ENCODE measurements at places on chromosomes 6 and 20.
A peak's percentile ranks its signal among the peaks of the same experiment; 100 is the strongest.

- no peak for DNase-seq
Measured at GRCh38 chr6:25413207-25413905, 134.2 kb downstream of the CARMIL1 start.

GRCh38 chr6:72824833-72825232 is 203.0 kb downstream of the KCNQ5 start:
- no peak for DNase-seq

GRCh38 chr6:36547646-36548400 is 544 bp upstream of the STK38 start:
- peak; percentile 20 for DNase-seq

- DNase-seq, result peak; percentile 56
Measured at GRCh38 chr6:143332153-143332845, 118.2 kb downstream of the ADAT2 start.

DNA sequence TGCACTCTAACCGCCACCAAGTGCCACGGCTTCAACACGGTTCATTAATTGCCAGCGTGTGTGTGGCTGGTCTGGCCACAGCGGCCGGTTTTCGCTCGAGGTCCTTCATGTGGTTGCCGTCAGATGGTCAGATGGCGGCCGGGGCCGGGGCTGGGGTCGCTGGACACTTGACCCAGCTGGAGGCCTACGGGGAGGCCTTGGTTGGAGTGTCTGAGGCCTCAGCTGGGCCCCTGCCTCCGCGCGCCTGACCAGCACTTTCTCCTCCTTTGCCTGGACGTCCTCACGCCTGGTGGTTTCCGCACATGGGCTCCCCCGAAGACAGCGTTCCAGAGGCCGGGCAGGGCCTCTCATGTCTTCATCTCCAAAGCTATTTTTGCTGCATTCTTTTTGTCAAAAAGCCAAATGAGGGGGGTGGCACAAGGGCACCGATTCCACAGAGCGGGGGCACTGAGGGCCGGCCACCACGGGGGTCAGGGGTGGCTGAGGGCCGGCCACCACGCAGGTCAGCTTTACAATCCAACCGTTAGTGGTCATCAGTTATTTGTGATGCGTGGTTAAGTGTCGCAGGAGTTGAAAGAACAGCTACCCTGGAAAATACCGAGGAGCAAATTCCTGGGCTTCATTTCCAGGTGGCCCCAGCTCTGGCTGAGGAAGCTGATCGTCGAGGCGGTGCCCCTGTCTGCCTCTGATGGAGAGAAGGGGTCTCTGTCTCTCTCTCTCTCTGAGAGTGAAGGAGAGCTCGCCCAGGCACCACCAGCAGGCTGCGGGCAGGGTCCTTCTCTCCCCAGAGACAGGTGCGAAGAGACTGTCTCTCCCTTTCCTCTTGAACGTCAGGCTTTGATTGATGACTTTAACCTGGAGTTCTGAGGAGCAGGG is 50.5 kb upstream of the FRMD1 start:
- DNase-seq, result no peak

DNA sequence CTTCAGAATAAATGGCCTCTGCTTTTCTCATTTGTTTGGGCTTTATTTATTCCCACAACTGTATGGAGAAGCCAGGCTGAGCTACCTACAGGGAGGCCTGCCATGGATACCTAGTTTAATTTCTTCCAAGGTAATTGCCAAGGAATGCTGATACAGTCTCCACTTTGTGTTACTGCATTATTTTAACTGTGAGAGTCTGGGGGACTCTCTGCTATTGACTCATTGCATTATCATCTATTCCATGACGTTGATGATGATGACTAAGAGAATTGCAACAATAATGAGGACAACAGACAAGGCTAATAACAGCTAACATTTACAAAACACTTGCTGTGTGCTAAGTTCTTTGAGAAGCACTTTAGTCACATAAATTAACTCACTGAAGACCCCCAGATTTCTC is 88.3 kb upstream of the COL21A1 start:
- DNase-seq, result no peak

GRCh38 chr20:46119547-46119946 is 1.4 kb downstream of the CD40 start:
- DNase-seq, result no peak

- DNase-seq, result peak; percentile 53
Measured at GRCh38 chr6:34232901-34233300, 3.8 kb upstream of the HMGA1 start.

DNA sequence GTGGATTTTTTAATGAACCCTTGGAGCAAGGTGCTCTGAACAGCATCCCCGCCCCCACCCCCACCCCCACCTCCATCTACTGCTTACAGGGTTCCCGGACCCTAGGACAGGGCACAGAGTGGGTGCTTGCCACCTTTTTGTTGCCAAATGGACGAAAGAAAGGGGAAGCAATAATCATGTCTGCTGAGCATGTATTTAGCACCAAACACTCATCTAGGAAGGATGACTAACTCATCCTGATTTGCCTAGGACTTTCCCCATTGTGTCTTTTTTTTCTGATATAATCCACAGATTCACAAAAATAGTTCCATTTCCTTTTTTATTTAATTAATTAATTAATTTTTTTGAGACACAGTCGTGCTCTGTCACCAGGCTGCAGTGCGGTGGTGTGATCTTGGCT is 1.2 kb upstream of the PLTP start:
- DNase-seq, result no peak

DNA sequence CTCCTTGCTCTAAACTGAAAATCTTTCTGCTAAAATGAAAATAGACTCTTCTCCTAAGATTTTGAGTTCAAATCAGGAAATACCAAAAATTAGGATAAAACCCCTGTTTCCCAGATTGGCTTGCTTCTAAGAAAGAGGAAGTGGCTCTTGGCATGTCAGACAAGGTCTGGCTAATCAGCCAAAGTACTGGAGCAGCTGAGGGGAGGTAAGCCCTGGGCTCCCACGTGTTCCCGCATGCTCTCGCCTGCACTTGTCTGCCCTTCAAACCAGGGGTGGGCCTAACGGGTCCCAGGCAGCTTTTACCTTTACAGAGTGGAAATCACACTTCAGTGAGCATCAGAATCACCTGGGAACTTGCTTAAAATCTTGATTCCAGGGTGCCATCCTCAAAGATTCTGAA is 43.2 kb upstream of the GABRR1 start:
- no peak for DNase-seq

DNA sequence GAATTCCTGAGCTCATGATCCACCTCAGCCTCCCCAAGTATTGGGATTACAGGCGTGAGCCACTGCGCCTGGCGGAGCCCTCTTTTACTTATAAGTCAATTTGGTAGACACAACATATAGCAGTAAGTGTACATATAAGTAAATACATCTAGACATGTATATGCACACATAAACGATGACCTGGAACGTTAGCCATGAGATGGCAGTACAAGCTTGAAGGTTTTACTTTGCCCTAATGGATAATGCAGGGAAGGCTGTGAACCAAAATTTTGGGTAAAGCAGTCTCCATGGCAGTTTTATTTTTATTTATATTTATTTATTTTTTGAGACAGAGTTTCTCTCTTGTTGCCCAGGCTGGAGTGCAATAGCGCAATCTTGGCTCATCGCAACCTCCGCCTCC is 2.4 kb upstream of the GNMT start:
- DNase-seq, result no peak

DNA sequence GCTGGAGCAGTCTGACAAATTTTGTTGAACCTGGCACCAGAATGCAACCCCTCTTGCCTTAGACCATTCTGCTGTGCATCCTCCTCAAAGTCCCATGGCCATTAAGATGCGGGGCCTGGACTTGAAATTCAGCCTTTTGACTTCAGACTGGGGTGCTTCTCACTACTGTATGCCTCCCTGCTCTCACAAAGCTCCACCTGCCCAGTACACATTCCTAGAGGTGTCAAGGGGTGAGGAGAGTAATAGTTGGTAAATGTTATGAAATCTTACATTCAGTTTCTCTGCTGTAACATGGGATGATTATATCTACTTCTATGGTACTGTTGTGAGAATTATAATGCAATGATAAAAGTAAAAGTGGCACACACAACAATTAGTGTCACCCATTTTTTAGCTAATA is 70.8 kb downstream of the TULP4 start:
- DNase-seq, result no peak

GRCh38 chr20:62089393-62089792 is 23.7 kb upstream of the TAF4 start:
- DNase-seq, result no peak

DNA sequence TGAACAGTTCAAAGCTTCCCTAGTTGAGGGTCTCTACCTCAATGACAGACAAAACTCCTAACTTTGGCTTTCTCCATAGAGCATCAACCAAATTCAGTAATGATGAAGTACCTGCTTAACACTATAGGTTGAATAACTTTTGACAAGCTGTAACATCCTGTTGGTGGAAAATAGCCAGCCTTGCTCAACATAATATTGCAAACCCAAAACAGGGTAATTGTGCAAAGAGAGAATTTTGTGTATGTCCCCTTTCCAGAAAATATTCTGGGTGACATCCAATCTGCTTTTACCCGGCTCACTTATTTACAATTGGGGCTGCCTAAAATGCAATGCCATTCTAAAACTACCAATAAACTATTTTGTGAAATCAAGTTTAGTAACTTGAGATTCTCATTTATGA is 72.8 kb downstream of the ATXN1 start:
- no peak for DNase-seq

DNA sequence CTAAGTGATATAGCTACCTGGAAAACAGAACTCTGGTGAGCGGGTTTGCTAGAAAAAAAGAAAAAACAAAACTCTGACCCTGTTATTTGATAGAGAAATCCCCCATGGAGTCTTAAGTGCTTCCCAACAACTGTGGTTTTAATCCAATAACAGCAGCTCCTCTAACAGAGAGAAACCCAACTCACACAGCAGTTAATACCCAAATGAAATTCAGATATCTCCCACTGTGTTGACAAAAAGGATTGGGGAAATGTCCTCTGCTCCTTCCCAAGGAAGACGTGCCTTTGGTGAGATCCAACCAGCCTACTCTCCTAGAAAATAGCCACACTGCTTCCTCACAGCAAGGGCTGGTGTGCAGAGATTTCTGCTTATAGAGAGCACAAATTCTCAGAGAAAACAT is 200.4 kb upstream of the FBXL4 start:
- no peak for DNase-seq

DNA sequence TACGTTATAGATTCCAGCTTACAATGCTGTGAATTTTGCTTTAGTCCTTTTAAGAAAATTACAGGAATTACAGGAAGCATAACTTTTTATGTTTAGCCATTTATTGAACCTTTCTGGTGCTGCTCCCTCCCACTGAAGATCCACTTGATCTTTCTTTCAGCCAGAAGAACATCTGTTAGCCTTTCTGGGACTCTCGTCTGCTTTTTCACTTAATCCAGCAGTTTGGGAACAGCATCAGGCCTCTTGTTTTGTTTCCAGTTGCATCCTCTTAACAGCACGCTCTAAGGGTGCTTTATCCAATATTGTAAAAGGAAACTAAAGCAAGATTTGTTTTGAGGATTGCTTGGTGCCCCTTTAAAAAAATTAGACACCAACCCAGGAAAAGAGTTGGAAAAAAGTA is 10.3 kb upstream of the CYP24A1 start:
- DNase-seq, result no peak

DNA sequence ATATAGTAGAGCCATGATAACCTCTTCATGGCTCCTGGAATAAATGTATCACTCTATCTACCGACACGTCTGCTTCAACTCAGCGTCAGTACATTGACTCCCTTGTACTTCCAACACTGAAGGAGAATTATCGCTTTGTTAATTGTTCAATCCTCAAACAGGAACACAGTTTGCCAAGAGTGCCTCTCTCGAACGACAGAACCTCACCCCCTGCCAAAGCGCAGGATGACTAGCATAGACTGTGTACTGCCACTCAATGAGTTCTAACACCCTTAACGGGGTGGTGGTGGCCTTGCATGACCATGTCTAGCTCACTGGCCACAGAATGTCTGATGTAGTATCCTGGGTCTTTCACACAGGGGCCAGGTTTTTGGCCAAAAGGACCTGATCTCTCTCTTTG is 81.4 kb upstream of the HEY2 start:
- DNase-seq, result no peak

DNA sequence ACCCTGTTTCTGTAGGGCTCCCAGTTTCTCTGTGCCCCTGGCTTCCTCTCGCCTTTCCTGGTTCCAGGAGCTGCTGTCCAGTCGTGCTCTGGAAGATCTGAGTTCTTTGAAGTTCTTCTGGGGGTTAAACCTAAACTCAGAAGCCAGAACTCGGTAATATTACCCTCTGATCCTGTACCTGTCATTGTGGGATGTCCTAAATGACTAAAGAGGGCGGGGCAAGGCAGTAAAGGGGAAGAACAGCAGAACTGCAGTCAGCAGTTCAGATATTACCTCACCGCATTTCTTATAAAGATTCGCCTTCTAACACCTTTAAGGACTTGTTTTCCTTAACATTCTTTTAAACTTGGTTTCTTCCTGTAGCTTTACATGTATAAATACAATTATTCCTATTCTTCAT is 63.9 kb downstream of the FAM120B start:
- no peak for DNase-seq

DNA sequence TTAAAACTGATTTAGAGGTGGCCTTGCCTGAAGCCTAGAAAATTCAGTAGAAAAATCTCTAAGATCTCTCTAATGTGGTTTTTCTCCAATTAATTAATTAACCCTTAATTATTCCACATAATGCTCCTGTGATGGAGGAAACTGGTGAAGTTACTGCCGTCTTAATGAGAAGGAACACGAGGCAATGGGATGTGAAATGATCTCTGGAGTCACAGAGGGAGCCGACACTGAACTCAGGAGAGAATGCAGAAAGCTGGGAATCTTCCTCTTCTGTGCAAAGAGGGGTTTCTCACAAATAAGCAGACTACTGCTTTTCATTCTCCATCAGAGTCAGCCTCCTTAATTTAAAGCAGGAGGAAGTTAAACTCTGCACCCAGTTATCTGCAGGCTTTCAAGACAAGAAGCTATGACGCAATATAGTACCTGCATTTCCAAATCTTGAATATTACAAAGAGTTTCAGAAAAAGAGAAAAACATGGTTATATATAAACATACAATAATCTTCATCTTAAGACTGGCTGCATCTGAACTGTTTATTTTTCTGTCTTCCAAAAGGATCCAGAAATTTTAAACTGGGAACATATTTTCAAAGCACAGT is 18.1 kb upstream of the SNRPB2 start:
- no peak for DNase-seq

DNA sequence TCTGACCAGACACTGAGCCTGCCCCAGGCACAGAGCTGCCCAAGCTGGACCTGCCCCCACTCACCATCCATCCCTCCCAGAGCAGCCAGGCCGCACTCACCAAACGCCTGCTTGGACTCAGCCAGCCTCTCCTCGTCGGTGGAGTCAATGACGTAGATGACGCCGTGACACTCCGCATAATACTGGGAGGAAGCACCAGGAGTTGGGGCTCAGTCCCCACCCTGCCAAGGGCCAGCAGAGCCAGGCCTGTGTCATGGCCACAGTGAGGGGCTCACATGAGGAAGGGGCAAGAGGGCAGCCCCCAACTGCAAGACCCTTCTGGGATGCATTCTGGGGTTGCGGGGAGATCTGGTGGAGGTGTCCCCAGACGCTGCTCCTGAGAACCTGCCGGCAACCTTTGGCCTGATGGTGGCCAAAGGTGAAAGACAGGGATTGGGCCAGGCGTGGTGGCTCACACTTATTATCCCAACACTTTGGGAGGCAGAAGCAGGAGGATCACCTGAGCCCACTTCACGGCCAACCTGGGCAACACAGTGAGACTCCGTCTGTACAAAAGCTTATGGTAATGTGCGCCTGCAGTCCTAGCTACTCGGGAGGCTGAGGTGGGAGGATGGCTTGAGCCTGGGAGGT is 5.6 kb downstream of the ARFRP1 start:
- DNase-seq, result no peak

GRCh38 chr6:12408752-12409151 is 118.6 kb downstream of the EDN1 start:
- DNase-seq, result no peak

Data from cerebellar cortex (tissue), 1 donor.